Gastrocnemius medialis (tissue), 4 donors: ENCODE measurements at places on chromosomes 6 and 20. TPM values are rescaled to one million over a fixed set of nuclear protein-coding genes. Genes with fewer than 3 reads are reported as not detected.
A peak's percentile ranks its signal among the peaks of the same experiment; 100 is the strongest.

GRCh38 chr6:48139818-48140614 lies 29.0 kb upstream of the PTCHD4 start:
- DNase-seq: no peak

- DNase-seq: no peak
Observed at GRCh38 chr20:19308146-19308545, 95.7 kb downstream of the SLC24A3 start.

DNA sequence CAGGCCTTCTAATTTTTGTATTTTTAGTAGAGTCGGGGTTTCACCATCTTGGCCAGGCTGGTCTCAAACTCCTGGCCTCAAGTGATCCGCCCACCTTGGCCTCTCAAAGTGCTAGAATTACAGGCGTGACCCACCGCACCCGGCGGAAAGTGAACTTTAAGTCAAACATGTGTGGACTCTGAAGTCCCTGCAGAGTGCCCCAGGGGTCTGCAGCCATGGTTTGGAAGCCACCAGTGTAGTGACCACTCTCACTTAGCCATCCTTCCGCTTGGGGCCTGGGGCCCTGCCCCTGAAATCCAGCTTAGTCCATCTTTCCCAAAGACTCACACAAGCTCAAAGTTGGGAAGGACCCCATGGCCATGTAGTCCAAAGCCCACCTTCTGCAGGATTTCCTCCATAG lies 164.5 kb downstream of the GRM4 start:
- no peak for DNase-seq

DNA sequence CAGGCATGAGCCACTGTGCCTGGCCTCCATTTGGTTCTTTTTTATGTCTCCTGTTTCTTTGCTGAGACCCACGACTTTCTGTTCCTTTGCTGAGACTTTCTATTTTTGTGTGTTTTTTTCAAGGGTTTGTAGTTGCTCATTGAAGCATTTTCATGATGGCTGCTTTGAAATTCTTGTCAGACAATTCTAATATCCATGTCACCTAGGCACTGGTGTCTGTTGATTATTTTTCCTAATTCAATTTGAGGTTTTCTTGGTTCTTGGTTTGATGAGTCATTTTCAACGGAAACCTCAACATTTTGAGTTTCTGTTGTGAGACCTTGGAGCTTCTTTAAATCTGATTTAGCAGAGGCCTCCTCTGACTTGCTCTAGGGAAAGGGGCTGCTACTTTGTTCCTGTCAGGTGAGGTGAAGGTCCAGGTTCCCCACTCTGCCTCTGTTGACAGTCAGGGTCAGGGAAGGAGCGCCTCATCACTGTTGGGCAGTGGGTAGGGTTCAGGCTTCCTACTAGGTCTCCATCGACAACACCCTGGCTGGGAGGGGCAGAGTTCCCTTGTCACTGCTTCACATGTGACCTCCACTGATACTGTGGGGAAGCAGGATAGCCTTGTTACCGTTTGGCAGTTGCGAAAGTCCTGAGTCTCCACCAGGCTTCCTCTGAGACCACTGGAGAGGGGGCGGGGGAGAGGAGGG lies 67.2 kb upstream of the RNF24 start:
- peak; percentile 36 for DNase-seq

The IMPG1 gene
- not detected for total RNA-seq

GRCh38 chr6:150599199-150600009 lies at the start of gene PLEKHG1:
Gene PLEKHG1, plus strand, starts transcription at chr6:150599885. Its CDS starts 133,797 bp downstream, at chr6:150733682.
- DNase-seq: peak; percentile 22

The BPIFB2 gene
- total RNA-seq: not detected

DNA sequence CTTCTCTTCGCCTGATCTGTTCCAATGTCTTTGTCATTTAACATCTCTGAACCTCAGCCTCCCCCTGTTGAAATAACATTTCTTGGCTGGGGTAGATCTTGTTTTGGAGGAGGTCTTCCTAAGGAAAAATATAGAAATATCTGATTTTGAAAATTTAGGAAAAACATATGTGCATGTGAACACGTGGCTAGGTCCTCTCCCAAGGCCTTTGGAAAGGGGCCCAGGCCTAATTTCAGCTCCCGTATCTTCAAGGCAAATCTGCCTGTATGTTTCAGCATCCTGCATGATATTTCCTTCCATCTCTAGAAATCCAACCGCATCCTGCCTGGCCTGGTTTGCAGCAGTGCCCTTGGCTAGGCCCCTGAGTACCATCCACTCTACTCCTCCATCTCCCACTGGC lies 261.2 kb downstream of the PHACTR1 start:
- DNase-seq: no peak

DNA sequence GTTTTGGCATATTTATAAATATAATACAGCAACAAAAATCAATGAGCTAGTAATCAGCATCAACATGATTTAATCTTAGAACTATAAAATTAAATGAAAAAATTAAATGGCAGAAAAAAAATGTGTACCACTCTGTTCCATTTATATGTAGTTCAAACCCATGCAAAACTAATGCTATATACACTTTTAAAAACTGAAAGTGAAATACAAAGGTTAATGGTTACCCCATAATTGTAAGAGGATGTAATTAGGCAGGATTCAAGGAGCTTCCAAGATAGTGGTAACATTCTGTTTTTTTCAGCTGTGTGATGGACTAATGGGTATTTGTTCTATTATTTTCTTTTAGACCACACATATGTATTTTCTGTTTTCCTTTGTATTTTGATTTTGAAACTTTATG lies 492.1 kb downstream of the UTRN start:
- DNase-seq: no peak

The ACSS1 gene
- 84.6 TPM for total RNA-seq

The ADGRF5 gene
- 27.6 TPM for total RNA-seq

- DNase-seq: no peak
Observed at GRCh38 chr6:63844287-63844686, 208.7 kb downstream of the PHF3 start.

The TSHZ2 gene
- total RNA-seq: 3.5 TPM

The NHLRC1 gene
- 1.1 TPM for total RNA-seq

The SPAG4 gene
- total RNA-seq: 0.91 TPM

The FOXF2 gene
- total RNA-seq: 2.2 TPM

GRCh38 chr6:57159127-57159526 lies 13.0 kb upstream of the BAG2 start:
- DNase-seq: no peak

DNA sequence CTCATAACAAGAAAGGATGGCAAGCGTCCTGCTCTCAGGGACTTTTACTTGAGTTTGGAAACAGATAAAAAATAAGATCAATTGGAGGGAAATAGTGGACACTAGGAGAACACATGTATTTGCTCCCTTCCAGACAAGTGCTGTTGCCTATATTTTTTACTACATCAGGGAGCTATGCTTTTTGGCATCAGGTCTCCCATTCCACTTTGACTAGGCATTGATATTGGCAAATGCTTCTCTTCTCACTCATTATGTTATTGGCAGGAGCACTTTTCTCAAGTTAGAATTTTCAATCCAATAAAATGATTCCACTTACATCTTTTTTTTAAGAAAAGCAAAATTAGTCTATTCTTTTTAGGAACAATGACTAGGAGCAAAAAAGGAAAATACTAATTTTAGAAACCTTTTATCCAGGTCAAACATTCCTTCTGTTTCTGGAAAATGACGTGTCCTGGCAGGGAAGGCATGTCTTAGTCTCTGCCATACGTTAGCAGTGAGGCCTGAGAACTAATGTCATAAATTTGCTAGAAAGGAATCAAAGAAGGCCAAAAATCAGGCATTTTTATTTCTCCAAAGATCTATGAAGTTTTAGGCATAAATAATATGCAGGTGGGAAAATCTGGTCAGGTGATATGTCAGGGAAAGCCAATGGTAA lies 21.4 kb downstream of the BCAS1 start:
- no peak for DNase-seq

GRCh38 chr6:40125680-40126394 lies 191.6 kb upstream of the MOCS1 start:
- no peak for DNase-seq

GRCh38 chr6:56637640-56638039 lies 5.0 kb downstream of the DST start:
- no peak for DNase-seq

DNA sequence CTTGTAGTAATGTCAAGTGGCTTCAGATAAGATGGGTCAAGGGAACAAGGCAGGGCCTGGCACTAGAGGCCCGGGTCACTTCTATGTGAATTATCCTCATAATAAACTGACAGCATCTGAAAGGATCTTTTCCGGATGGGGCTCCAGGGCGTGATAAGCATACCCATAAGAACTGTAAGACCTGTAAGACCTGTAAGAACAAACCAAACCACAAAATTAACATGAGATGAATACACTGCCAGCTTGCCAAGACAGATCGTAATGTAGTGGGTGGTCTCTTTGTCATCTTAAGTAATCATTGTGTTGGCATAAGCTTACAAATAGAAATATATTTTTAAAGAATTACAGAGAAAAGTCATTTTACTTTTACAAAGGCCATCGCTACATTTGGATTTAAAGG lies 334.9 kb downstream of the RFPL4B start:
- DNase-seq: no peak

The MAPK13 gene
- 0.55 TPM for total RNA-seq

- DNase-seq: no peak
Observed at GRCh38 chr20:64188682-64189529, 24.7 kb downstream of the MYT1 start.

DNA sequence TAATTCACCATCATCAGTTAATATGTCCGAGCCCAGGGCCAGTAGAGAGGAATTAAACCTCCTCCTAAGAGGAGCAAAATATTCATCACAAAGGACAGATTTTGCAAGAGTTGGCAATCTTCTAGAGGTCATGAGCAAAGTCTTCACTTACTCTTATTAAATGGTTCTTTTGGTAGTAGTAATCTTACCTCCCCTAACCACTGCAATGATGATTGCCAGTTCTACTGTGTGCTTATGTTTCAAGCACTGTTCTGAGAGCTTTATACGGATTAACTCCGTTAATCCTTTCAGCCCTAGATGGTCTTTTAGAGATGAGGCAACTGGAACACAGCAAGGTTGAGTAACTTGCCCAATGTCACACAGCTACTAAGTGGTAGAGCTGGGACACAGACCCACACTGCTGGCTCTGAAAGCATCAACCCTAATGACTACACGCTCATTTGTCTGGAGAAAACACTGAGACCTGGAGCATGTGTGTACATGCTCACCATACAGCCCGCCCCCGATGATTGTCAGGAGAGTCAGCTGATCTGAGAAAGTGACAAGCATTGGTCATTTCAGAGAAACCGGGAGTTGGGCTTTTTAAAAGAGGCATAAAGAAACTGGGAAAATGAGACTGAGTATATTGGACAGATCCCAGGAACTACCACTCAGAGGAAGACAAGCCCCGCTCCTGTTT lies 276.0 kb downstream of the NRN1 start:
- no peak for DNase-seq

DNA sequence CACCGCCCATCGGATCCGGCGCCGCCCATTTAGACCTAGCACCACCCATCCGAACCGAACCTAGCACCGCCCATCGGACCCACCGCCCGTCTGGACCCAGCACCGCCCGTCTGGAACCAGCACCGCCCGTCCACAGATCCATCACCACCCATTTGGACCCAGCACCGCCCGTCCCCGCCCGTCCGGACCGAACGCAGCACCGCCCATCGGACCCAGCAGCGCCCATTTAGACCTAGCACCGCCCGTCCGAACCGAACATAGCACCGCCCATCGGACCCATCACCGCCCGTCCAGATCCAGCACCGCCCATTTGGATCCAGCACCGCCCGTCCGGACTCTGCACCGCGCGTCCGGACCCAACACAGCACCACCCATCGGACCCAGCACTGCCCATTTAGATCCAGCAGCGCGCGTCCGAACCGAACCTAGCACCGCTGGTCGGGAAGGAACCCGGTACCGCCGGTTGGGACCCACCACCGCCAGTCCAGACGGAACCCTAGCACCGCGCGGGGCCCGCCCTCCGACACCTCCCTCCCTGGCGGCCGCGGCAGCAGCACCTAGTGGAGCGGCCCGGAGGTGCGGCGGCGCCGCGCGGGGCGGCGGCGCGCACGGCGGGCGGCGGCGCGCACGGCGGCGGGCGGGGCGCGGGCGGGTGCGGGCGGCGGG lies 348 bp upstream of the AFDN start:
- peak; percentile 50 for DNase-seq

DNA sequence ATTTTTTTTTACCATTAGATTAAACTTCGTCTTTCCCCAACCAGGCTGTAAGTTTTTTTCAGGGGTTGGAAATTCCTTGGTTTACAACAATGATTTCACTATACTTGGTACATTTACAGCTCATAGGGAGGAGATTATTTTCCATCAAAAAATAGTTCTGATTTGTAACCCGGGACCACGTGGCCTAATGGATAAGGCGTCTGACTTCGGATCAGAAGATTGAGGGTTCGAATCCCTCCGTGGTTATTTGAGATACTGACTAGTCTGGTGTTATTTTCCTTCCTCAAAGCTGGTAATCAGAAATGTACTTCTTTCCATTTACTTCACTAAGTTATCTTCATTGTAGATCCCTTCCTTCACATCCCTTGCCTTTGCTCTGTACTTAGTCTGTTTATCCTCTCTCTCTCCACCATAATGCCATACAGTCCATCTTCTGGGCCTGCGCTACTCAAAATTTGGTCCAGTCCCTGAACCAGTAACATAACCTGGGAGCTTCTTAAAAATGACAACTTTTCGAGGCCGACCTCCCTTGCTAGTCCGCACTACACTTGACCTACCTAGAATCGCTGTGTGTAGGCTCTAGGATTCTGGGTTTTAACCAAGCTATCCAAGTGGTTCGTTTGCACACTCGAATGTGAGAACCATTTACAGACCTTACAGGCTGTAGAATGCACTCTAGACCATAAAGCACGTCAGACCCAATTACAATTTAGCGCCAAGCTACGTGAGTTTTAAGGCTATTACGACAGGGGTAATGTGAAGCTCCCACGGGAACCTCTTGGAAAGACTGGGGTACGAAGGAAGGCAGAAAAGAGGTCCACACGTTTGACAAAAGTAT lies 42.1 kb upstream of the BTN3A2 start:
- DNase-seq: no peak

DNA sequence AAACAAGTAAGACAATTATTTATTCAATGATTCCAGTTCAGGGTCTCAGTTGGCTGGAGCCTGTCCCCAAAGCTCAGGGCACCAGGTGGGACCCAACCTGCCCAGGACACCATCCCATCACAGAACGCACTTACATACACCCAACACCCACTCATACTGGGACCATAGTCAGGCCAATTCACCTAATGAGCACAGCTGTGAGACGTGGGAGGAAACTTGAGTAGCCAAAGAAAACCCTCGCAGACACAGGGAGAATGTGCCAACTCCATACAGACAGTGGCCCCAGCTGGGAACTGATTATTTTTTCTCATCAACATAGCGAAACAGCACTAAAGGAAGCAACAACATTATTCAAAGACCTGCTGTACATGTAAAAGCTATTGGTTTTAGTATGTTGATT lies 58.6 kb upstream of the DOK5 start:
- DNase-seq: no peak

The UBE2C gene
- total RNA-seq: not detected

GRCh38 chr6:36728289-36729160 lies 30.9 kb downstream of the RAB44 start:
- DNase-seq: no peak

- no peak for DNase-seq
Observed at GRCh38 chr20:43934833-43935232, 20.2 kb downstream of the TOX2 start.

The QKI gene
- total RNA-seq: 283 TPM
